ENCODE measurements at places on chromosomes 2 and 18.

DNA sequence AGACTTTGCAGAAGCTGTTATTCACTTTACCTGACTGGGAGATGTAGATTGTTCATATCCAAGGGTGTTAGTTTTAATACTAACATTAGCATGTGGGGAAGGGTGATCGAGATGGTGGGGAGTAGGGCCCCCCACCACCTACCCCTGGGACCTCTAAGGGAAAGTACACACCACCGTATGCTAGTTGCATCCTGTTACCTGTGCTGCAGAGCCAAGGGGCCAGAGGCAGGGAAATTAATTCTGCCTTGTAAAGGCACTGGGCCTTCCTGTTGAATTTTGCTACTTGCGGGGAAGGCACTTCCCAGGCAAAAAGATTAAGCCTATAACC is 9.0 kb downstream of the STEAP3 start:
- no peak for DNase-seq

DNA sequence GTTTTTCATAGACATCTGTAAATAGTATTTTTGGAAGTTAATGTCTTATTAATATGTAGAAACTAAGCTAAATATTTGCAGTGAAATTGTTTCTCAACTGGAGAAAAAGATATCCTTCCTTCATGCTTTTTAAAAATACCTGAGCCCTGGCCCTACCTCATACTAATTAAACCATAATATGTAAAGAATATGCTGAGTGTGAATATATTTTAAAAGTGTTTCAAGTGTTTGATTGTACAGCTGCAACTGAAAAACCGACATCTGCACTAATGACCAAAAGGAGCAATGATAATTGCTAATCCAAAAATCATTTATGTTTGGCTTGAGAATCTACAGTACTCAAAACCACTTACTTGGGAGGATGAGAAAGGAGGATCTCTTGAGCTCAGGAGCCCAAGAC is 156.7 kb downstream of the MBD5 start:
- DNase-seq = no peak

DNA sequence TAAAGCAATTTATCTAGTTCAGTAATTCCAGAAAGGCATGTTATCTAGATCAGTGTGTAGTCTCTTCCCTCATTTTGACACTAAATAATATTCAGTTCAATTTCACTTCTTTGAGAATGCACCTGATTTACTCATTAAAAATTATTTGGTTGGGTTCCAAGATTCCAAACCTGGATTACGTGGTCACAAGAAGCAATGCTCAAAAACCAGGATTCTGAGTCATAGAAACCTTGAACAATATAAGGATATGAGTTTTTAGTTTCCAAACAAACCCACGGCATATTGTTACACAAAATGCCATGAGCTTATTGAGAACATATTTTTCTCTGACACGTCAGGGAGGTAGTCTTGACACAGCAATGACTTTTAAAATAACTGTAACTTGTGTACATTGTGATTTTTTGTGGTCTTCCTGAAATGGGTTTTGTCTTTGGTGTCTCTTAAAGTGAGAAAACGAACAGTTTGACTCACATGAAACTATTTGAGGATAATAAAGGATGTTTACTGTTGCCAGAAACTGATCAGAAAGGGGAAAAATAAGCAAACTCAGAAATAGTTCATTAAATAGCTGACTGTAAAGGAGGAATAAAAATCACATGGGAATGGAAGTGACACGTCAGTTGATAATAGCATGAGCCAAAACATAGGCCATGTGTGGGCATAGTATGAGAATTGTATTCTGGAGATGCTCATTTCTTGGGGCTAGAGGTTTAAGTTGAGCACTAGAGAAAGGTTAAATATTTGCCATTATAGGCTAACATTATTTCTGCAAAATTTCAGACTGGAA is 617.7 kb upstream of the CDH2 start:
- no peak for DNase-seq

- peak; percentile 7 for DNase-seq
These were observed 47.5 kb upstream of the SP3 start for GRCh38 chr2:174012347-174013314.

DNA sequence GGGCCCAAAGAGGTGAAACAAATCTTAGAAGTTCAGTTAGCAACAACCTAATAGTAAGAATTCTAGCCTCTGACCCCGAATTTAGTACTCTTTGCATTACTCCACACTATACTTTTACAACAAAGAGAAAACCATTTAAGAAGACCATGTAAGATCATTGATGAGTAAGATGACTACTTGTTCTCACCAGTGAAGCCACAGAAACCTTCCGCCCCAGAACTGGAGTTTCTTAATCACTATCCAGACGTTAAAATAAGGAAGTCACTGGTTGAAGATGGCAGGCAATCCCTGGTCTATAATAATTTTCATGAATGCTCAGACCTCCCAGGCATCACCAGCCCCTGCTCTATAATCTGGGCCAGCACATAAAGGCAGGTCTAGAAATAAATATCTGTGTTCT is 95.0 kb downstream of the TMEM163 start:
- DNase-seq = no peak

GRCh38 chr2:2662847-2663356 is 331.8 kb upstream of the MYT1L start:
- no peak for DNase-seq

DNA sequence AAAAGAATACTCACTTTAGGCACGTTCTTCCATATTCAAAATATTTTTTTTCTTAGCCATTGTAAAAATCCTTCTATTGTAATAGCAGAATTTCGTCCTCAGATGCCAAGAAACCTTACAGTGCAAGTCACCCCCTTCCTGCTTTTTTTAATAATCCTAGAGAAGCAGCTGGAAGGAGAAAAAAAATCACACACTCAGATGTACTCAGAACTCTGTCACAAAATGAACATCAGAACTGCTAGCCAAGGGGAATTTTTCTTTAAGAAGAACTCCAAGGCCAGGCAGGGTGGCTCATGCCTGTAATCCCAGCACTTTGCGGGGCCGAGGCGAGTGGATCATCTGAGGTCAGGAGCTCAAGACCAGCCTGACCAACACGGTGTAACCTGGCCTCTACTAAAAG is 127.3 kb upstream of the SPATS2L start:
- no peak for DNase-seq

DNA sequence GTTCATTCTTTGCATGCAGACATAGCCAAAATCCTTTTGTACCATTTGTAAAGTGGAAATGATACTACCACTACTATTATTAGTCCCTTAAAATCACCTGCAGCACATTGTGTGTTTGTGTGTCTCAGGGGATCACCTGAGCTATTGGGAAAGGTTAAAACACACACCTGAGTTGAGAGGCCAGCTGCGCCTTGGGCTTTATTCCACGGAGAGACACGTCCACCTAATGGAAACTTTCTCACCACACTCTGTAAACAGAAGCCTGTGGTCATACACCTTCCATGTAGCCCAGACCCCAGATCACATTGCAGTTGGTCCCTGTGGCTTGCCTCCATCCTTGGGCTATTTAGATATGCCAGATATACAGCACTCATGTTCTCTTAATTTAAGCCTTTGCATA is 81.8 kb upstream of the SH3BP4 start:
- DNase-seq = no peak

GRCh38 chr2:12068796-12069538 is 322.5 kb downstream of the LPIN1 start:
- DNase-seq = no peak

DNA sequence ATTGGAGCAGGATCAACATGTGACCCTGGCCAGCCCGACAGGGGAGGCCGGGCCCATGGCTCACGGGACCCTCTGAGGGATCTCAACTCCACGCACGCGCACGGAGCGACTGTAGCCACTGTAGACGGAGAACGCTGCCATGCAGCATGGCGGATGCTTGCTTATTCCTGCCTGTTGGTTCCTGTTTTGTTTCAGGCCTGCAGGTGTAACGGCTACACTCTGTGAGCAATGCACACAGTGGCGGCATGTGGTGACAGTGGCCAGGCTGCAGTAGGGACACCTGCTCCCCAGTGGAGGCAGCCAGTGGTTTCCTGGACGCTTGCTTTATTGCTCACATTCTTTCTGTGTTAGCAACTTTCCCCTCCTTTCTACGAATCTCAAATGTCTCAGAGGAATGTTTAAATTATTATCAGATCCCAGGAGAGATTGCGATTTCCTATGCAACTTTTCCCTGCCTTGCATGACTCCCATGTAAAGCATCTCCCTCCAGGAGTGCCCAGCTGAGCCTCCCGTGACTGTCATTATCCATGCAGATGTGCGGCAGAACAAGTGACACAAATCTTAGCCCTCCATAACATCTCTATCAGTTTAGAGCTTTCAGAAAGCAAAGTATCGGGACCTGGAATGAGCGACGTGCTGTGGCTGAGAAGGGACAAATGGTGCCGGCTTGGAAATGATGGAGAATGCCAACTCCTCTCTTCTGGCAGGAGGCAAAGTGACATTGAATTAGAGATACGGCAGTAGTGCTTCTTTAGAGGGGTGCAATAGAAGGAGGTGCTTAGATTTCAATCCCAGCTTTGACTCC is 209.7 kb downstream of the ASB1 start:
- DNase-seq = no peak

- DNase-seq = no peak
These were observed 136.1 kb downstream of the DCDC2C start for GRCh38 chr2:3839476-3839875.

DNA sequence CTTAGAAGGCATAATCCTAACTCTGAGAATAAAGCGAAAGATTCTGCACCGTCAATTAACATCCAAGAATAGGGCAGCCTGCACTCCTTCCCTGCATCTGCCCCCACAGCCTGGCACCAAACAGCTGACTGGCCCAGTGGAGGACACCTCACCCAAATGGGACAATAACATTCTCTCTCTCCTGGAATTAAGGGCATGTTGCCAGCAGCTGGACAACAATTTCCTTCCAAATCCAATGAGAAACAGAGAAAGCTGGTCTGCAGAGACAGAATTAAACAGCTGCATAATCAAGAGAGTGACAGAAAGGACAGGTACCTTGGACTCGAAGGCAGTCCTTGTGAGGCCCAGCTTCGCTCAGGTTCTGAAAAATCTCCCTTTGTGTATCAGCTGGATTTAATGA is 15.0 kb downstream of the COX7A2L start:
- DNase-seq = no peak

- no peak for DNase-seq
These were observed 28.4 kb downstream of the HK2 start for GRCh38 chr2:74862020-74862964.

GRCh38 chr2:185857691-185858090 is 119.1 kb downstream of the FSIP2 start:
- no peak for DNase-seq

GRCh38 chr2:217085543-217085942 is 225.7 kb upstream of the TNP1 start:
- no peak for DNase-seq

GRCh38 chr2:138724729-138725459 is 55.3 kb downstream of the NXPH2 start:
- DNase-seq = no peak

GRCh38 chr18:25081001-25081400 is 271.0 kb downstream of the ZNF521 start:
- DNase-seq = no peak

GRCh38 chr2:133506996-133507395 is 61.3 kb downstream of the NCKAP5 start:
- DNase-seq = no peak

- no peak for DNase-seq
These were observed 83.7 kb upstream of the B3GNT2 start for GRCh38 chr2:62112179-62112578.

DNA sequence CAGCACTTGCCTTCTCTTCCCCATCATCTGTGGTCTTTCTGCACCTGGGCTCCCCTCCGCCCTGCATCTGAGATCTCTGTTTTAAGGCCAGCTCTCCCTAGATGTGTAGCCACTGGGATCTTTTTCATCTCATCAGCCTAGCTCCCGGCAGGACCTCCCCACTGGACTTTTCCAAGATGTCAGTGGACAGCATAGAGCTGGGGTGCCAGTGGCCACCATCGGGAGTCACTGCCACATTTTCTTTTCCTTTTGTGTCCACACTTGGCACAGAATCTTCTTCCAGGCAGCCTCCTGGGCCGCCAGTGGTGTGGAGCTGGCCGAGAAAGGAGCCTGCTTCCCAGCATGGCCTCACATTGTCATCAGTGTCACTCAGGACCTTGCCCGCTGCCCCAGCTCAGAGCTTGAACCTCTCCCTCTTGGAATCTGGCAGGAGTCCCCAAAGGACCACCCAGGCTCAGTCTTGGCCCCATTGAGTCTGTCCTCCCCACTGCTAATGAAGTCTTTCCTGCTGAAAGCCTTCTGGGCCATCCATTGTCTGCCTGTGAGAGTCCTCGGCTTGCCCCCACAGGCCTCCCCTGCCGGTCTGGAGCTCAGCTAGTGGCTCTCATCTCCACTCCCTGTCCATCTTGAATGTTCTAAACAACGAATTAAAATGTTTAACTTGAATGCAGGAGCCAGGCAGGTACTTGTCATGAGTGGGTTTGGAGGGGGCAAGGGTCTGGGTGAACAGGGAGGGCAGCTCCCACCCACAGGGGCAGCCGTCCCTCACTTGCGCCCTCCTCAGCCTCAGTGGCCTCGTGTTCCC is 324.4 kb downstream of the GBX2 start:
- DNase-seq = no peak

- DNase-seq = no peak
These were observed 420.1 kb upstream of the ZNF804A start for GRCh38 chr2:184178229-184178628.

GRCh38 chr18:61496374-61496773 is 163.1 kb downstream of the CDH20 start:
- DNase-seq = no peak

- no peak for DNase-seq
These were observed 178.3 kb upstream of the KLHL29 start for GRCh38 chr2:23206650-23207049.

DNA sequence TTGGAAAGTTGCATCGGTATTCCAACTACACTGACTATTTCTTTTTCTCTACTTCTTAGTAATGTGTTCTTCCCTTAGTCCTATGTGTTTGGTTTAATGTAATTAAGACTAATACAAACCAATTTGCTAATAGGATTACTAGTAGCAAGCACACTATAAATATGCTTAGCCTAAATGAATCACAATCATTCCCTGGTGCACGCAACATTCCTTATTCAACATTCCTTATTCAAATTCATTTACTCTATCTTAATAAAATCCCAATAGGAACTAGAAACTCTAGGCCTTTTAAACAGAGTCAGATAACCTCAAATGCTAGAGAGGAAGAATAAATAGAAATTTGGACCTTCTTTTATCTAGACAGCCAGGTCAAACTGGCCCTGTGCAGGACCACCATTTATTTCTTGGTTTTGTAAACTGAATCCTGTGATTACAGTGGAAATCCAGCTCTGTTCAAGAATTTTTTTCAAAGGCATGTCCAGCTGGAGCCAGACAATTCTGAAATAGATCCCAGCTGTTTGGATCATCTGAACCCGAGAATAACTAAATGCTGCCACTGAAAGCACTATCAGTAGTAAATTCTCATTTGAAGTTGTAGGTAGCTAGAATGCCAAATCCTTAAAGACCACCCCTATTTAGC is 103.1 kb downstream of the PPP1R1C start:
- no peak for DNase-seq
